ENCODE measurements at places on chromosomes 16 and 17.

DNA sequence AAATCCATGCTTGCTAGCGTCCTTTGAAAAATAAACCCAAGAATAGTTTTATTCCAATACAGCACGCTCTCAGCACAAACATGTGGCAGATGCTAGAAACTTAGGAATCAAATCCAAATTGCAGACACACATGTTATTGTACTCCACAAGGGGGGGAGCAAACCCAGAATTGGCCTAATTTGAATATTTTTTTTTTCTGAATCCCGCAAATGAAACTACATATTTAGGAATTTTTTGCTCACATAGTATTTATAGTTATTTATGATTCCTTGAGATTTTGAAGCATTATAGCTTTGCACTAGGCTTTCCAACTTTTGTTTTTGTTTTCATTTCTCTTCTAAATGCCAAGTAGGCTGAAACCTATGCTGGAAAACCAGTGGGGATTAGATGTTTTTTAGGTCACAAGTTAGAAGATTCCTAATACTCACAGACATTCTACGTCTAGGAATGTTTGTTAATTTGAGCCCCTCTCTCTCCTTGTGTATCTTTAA lies 59.3 kb upstream of the CDH11 start:
- DNase-seq: no peak

DNA sequence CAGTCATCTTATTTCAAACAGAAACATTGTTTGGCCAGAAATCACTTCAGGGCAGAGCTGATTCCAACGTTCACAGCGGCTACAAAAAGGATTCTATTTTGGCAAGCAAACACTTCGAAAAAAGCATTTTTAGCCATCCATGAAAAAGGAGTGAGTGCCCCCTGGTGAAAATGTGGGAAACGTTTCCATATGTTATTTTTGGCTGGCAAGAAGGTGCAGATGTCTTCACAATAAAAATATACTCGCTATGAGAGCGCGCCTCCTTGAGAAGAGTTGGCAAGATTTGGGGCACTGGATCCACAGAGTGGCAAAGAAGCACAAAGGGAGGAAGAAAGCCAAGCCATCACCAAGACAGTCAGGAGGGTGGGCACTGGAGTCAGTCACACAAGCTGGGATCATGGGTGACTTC lies 191.1 kb downstream of the CHD9NB start:
- no peak for DNase-seq

DNA sequence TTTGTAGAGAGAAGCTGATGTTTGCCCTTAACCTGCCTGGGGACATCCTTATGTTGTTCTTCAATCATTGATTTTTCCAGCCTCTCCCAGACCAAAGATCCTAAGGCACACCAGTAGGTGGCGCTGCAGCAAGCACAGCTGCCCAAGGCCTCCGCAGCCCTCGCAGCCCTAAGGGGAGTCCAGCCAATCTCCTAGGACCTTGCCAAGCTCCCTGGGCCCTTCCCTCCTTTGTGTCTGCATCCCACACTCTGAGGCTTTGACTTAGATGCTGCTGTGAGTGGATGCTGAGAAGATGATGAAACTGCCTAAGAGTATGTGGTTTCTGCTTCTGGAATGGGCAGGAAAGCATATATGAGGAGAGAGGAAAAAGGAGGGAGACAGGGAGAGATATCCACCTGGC lies 47.1 kb downstream of the SPACA3 start:
- no peak for DNase-seq

DNA sequence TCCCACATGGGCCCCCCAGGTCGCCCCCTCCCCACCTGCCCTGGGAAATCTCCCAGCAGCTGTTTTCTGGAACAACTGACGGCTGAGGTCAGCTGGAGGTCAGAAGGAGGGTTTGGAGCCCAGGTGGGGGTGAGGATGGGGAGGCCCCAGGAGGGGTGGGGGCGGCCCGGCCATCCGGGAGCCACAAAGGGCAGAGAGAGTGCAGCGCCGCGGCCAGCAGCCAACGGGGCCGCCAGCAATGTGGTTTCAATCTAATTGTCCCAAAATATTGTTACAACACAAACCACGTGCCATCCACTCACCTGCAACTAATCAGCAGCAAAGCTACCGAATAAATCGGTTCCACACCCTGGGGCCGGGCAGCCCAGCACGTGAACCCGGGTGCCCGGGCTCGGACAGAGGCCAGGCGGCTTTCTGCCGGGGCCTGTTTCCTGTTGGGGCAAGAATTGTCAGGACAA lies 28.3 kb upstream of the SLC38A10 start:
- no peak for DNase-seq

GRCh38 chr16:85995541-85996423 lies 96.8 kb downstream of the IRF8 start:
- DNase-seq: no peak

Measured in activated CD8-positive, alpha-beta memory T cell treated with anti-CD3 and anti-CD28 coated beads for 4 hours (primary cell).